GDM1 (cell line): ENCODE measurements at places on chromosomes 6 and 20.

GRCh38 chr20:62667530-62668440 lies 25.5 kb downstream of the SLCO4A1 start:
- no peak for DNase-seq

DNA sequence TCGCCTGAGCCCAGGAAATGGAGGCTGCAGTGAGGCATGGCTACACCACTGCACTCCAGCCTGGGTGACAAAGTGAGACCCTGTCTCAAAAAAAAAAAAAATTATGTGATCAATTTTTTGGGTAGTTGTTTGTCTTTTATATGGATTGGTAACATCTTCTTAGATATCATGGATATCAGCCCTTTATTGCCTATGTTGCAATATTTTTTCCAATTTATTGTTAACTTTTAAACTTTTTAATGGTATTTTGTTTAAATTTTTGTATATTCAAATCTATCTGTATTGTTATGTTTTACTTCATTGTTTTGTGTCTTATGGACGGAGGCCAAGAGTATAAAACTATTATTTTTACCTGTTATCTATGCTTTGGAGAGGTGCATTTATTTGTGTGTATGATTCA lies 32.4 kb upstream of the LTV1 start:
- DNase-seq = no peak

GRCh38 chr6:134447423-134447822 lies 129.5 kb upstream of the SGK1 start:
- DNase-seq = no peak

GRCh38 chr6:166507380-166507779 lies 79.1 kb downstream of the RAMACL start:
- DNase-seq = no peak

DNA sequence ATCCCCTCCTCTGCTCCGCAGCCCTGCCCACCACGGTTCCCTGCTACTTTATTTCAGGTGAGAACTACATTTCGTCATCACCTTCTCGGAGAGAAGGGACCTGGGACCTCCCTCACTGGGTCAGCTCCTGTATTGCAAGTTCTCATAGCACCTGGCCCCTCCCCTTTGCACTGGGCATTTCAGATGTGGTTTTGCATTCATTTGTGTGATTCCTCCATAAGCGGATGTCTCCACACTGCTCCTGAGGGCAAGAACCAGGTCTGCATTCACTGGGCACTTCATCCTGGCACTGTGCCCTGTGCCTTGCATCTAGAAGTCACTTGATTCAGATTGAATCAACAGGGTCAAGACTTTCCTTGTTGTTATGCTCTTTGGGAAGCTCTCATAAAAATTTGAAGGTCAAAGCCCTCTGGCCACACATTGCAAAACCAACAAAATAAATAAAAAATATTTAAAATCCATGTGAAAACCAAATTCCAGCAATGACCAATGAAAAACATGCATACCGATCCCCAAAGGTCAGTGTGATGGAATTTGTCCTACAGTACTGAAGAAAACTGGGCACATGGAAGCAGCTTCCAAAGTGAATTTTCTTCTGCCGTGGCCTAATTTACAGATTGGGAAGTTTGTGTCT lies 89.1 kb upstream of the F13A1 start:
- DNase-seq = no peak

- no peak for DNase-seq
Observed at GRCh38 chr6:162829013-162829742, 101.4 kb downstream of the PACRG start.
